ENCODE measurements at places on chromosomes 3 and 15.

DNA sequence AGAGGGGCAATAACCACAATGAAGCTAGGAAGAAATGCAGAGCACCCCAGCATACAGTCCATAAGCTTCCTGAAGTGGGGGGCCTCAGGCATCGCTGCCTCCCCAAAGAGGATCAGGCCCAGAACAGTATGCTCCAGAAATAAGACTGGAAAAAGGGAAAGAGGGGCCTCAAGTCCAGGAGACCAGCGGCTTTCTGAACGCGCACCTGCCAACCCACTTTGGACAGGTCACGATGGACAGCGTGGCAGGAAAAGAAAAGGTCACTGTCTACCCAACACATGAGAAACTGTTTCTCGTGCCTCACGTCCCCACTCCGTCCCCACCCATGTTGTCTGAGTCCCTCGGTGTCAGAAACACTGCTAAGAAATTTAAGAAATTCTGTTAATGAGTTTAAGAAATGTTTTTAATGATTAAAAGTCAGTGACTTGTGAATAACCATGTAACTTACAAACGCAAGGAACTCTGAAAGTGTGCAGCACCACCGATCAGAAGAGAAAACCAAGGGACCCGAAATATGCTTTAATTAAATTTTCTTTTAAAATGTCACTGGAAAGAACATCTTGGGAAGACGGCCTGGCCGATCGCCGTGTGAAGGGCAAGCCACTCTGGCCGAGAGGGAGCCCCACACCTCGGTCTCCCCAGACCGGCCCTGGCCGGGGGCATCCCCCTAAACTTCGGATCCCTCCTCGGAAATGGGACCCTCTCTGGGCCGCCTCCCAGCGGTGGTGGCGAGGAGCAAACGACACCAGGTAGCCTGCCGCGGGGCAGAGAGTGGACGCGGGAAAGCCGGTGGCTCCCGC lies 1.7 kb upstream of the PPARG start:
- no peak for DNase-seq

DNA sequence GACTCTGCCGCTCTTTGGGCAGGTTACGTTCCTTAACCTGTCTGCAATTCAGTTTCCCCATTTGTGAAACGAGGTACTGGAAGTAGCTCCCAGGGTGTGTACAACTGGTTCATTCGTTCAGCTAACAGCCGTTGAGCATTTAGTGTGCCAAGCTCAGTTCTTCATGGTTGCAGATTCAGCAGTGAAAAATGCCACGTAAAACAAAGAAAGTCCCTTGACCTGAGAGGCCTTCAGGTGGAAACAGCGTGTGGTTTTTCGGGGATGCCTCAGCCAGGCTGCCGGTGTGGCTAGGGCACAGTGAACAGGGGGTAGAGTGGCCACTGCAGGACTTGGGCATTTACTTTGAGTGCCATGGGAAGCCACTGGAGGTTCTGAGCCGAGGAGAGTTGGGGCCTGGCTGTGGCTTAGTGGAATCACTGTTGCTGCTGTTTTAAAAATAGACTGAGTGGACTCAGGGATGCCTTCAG lies 4.7 kb downstream of the SYNM start:
- DNase-seq, result no peak

DNA sequence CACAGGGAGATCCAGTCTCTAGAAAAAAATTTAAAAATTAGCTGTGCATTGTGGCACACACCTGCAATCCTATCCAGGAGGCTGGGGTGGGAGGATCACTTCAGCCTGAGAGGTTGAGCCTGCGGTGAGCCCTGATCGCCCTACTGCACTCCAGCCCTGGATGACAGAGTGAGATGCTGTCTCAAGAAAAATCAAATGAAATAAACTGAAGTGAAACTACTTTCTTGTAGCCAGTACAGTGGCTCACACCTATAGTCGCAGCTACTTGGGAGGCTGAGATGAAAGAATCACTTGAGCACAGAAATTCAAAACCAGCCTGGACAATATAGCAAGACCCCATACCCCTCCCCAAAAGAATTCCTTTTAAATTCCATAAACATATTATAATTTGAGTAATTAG lies 35.4 kb downstream of the SMARCC1 start:
- DNase-seq, result no peak

DNA sequence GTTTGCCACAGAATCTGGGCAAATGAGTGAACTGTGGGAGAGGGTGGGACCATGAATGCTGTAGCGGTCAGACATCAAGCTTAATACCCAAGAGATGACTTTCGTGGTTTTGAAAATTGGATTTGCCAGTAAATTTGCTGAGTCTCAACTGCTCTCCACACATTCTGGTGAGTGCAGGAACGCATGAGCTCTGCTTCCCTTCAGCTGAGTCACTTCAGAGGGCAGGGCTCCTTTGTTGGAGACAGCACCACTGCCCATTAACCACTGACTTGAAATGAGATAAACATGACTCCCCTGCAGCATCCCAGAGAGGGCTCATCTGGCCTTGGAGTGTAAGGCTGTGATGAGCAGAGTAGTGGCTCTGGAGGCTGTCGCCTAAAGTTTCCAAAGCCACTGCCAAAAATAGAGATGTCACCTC lies 22.6 kb downstream of the RARRES1 start:
- no peak for DNase-seq

GRCh38 chr3:134885877-134886621 lies 91.0 kb downstream of the EPHB1 start:
- DNase-seq, result peak; percentile 49

GRCh38 chr3:15924914-15925313 lies 127.1 kb upstream of the ANKRD28 start:
- no peak for DNase-seq

GRCh38 chr3:69085833-69086722 lies 1.3 kb downstream of the ARL6IP5 start:
- DNase-seq, result no peak

DNA sequence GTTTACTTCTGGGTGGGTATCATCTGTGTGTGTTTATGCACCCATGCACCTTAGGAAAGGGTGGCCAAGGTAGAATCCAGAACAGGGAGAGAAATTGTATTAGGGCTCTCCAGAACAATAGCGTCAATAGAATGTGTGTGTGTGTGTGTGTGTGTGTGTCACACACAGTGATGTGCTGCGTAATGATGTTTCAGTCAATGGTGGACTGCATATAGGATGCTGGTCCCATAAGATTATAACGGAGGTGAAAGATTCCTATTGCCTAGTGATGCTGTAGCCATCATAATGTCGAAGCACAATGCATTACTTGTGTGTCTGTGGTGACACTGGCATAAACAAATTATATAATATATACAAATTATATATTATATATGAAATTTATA lies 69.3 kb upstream of the PRR23C start:
- DNase-seq, result no peak

DNA sequence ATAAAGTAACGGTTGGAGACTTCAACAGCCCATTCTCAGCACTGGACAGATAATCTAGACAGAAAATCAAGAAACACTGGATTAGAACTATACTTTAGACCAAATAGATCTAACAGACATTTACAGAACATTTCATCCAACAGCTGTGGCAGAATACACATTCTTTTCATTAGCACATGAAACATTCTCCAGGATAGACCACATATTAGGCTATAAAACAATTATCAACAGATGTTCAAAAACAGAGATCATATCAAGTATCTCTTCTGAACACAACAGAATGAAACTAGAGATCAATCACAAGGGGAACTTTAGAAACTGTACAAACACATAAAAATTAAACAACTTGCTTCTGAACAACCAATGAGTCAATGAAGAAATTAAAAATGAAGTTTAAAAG lies 133.3 kb downstream of the ADAM10 start:
- no peak for DNase-seq

DNA sequence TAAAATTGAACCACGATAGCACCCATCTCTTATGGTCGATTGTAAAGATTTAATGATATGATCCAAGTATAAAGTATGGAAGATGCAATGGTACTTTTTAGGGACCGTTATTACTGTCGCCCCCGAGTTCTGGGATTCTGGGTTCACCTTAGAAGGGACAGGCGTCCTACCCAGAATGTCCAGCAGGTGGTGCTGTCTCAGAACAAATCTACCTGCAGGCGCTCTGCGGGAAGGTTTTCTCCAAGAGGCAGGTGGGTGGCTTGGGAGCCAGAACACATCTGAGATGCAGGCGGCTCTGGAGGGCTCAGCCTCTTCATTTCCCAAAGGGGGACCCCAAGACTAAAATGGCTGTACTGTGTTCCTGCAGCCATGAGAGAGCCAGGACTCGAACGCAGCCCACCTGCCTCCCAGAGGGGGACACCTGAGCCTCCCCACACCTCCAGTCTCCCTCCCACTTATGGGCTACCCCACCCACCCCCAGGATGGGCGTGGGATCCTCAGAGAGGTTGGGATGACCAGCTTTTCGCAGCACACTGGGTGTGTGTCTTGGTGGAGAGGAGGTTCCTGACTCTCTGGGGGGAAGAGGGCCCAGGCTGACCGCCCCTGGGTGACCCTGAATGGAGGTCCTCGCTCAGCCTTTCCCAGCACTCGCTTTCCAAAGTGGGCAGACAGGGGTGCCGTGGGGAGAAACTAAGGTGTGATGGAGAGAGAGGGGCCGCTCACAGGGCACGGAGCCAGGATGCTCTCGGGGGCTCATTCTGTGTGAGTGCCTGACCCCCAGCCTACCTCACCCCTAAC lies 28.1 kb upstream of the CORO2B start:
- DNase-seq, result peak; percentile 88

GRCh38 chr3:134039161-134039862 lies 9.6 kb upstream of the SLCO2A1 start:
- peak; percentile 78 for DNase-seq

DNA sequence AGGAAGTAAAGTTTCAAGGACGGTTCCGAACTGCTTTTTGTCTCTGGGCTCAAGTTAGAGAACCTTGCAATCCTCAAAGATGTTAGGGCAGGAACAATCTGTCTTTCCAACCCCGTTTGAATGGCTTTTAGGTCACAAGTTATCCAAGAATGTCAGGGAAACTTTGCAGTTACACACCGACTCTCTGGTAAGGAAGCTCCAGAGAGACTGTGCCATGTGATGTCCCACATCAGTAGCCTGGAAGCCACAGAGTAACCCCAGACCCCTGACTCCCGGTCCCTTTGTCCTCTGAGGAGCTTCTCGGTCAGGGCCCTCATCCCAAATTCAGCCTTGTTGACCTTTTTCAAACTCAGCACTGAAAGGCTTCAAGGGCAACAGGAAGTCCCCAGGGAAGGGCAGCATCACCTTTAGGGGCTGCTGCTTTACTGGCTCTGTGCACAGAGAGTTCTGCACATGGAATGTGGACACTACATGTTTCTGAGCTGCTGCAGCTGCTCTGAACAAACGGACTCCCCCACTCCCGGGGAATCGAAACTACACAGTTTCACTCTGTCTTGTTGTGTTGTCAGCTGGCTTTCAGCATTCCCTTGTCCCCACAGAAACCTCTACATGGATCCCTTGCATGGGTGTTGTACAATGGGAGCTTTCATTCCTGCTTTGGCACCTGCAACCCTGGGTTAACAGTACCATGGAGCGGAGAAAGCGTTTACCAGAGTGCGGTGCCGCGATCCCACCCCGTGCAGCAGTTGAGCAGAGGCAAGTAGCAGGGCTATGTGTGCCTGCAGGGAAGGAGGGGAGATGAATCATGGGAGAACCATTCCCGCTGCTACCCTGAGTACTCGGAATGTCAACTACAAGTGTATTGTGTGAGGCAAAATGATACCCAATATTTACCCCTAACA lies 408.2 kb upstream of the THBS1 start:
- DNase-seq, result no peak

DNA sequence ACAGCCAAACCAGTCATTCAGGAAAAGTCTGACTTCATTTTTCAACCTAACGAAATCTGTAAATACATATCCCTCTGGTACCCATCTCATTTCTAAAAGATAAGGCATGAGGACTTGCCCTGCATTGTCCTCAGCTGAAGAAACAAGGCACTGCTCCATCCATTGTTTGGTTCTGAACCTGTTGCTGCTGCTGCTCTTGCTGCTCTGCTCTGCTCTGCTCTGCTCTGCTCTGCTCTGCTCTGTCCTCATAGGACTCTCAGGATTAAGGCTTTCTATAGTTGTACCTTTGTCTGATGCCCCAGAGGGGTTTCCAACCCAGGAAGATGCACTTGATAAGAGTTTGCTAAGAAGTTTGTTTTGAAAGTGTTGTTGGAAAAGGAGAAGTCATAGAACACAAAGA lies 38.2 kb downstream of the CMSS1 start:
- no peak for DNase-seq

- peak; percentile 4 for DNase-seq
Measured at GRCh38 chr15:95826412-95827195, 503.9 kb upstream of the NR2F2 start.

GRCh38 chr3:151751161-151751560 lies 17.4 kb downstream of the AADACL2 start:
- DNase-seq, result no peak

DNA sequence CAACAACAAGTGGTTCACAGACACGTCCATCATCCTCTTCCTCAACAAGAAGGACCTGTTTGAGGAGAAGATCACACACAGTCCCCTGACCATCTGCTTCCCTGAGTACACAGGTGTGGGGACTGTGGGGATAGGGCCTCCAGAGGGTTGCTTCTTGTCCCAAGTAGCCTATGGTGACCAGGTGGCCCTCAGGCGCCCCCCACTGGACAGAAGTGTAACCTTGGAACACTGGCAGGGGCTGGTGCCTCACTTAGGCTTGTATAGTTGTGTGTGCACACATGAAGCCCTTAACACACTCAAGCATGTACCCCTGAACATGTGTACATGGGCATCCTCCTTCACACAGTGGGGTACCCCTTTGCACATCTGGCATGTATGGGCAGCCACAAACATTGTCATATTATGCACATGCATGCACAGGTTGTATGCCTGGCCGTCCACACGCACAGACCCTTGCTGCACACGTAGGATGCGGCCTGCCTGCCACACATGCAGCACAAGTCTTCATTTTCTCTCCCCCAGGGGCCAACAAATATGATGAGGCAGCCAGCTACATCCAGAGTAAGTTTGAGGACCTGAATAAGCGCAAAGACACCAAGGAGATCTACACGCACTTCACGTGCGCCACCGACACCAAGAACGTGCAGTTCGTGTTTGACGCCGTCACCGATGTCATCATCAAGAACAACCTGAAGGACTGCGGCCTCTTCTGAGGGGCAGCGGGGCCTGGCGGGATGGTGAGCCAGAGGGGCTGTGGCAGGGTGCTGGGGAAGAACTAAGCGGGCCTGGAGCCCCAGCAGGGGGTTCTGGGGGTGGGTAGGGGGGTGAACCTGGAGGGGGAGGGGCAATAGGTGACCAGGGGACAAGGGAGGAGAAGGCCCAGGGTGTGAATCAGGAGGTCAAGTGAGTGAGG lies 11.7 kb upstream of the SEMA3B start:
- peak; percentile 89 for DNase-seq

- no peak for DNase-seq
Measured at GRCh38 chr3:150996731-150997130, 24.2 kb upstream of the CLRN1 start.

All from H7 (cell line).